T-helper 22 cell (primary cell): ENCODE measurements at places on chromosomes 12 and 14.

DNA sequence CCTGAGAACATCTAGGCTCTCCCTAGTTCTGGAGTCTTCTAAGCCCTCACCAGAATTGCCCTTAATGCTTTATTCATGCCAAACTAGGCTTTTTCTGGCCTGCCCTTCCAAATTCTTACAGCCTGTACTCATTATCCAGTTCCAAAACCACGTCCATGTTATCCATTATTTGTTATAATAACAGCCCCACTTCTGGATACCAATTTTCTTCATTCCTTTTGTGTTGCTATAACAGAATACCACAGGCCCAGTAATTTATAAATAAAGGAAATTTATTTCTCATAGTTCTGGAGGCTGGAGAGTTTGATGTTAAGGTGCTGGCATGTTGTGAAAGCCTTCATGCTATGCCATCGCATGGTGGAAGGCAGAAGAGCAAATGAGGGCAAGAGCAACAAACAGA is 68.0 kb upstream of the AMIGO2 start:
- DNase-seq = no peak

- DNase-seq = no peak
Measured at GRCh38 chr12:121520586-121521086, 60.2 kb downstream of the KDM2B start.

GRCh38 chr12:57112492-57113294 is 1.5 kb upstream of the STAT6 start:
- DNase-seq = no peak

GRCh38 chr12:121237415-121237814 is 27.5 kb downstream of the P2RX4 start:
- no peak for DNase-seq

DNA sequence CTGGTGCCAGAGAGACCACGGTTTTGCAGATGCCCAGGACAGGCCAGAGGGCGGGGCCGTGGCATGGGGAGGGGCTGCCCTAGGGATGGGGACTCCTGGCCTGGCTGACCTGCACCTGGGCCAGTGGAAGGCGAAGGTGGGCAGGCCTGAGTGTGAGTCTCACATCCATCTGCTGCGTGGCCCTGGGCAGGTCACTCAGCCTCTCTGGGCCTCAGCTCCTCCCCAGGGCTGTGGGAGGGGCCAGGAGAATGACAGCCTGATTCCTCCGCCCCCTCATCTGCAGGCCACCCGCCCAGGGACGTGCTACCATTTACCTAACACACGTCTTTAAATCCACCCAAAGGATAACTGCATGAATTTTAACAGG is 90.9 kb downstream of the GALNT9 start:
- no peak for DNase-seq

- DNase-seq = no peak
Measured at GRCh38 chr12:6961695-6962284, 8.7 kb downstream of the PHB2 start.

GRCh38 chr12:7695237-7695560 is 376 bp downstream of the GDF3 start:
- DNase-seq = no peak

- no peak for DNase-seq
Measured at GRCh38 chr14:27090716-27091115, 492.9 kb upstream of the NOVA1 start.

DNA sequence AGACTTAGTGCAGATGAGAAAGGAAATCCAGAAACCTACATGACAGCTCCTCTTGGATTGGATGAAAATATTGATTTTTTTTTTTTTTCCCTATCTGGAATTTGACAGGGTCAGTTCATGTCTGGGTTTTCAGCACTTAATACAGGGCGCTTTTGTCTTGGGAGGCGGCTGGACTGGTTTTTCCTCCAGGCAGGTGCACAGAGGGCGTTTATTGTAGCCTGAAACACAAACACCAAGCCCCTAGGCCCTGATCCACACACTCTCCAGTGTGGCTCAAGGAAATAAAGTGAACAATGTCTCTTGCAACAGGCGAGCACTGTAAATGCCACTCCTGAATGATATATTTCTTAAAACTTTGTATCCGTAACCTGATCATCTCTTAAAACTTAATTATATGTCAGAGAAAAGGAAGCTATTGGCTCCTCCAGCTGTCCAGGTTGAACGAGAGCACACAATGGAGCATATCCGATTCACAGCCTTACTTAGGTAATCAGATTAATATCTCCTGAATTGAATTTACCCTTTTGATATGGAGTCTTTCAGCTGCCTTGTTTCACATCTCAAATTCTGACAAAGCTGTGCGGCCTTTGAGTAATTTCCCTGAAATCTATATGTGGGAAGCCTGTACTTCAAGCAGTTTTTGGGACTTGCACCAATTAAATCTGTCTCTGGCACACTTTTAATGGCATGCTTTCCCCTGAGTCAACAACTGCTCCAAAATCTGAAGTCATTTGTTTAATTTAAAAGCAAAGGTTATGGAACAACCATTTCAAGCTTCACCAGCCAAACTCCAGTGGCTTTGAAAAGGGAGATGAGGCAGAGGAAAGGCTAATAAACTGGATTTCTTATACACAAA is 485.7 kb downstream of the ZFP36L1 start:
- no peak for DNase-seq

DNA sequence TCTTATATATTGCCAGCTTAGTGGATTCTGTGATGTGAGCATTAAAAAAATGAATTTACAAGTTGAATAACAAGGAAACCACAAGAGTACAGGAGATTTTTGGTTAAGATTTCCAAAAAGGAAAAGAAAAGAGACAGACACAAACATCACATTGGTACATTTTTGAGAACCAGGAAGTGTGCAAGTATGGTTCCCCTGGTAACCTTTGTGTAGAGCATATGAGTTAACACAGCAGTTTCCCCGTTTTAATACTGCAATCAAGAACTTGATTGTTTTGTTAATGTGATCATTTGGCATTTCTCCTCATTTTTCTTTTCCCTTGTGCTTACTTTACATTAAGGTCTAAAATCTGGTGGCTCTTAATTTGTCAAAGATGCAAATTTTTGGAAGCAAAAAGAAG is 490.4 kb upstream of the ATP2B1 start:
- no peak for DNase-seq

DNA sequence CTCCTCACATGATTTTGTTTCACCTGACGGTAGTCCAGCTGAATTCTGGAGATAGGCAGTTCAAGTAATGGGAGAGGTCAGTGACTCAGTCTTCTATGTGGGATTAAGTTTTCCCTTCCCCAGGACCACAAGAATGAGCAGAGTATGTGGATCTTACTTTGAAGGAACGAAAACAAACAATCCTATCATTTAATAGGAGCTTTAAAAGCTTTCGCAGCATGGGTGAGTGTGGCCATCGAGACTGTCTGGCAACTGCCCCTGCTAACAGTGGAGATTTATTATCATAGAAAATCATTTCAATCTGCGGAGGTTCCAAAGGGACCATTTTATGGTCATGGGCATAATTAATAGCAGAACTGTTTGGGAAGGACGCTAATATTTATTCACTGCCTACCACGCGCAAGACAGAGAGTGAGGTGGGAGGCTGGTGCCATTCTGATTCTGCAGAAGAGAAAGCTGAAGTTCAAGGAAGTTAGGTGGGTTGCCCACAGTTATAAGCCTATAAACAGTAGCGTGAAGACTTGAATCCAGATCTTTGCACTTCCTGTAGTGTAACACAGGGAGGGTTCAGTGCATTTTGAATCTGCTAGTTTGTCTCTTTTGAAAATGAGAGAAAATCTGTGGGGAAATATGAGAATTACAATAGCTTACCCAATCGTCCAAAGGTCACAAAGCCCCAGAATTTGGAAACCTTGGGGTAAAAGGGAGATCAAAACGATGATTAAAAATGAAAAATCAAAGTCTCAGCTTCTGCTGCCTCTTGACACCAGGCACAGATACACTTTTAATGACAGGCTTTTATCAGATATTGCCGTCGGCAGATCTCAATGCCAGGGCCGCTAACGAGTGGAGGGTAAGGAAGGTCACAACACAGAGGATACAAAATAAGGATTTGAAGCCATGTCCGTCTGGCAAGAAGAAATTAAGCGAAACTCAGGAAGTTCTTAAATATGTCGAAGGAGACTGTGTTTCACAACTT is 209.6 kb downstream of the CRADD start:
- DNase-seq = no peak

- no peak for DNase-seq
Measured at GRCh38 chr12:11596141-11596540, 53.3 kb upstream of the ETV6 start.

GRCh38 chr14:25090256-25090655 is 40.3 kb upstream of the STXBP6 start:
- no peak for DNase-seq

DNA sequence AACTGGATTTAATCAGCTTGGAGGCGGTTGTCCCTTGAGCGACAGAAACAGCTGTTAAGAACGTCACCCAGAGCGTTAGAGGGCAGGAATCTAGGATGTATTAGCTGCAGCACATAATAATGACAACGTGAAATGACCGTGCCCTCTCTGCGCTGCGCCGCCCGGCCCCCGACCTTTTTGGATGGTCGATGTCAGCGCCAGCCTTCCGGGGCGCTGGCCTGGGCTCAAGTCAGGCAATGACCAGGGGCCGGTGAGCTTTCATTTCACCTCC is 427 bp upstream of the TMEM120B start:
- DNase-seq = peak; percentile 1

DNA sequence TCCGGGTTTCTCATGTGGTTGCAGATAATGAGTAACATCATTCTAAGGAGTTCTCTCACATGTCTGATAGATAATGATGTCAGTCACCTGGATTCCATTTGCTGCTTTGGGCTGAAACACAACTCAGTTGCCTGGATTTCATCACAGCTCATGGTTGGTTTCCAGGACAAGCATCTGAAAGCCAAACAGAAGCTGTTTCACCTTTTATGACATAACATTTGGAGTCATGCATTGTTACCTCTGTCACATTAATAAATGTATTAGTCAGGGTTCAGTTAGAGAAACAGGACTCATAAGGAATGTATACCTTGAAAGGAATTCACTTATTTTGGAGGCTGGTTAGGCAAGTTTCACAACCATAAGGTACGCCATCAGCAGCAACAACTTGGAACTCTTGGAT is 251.9 kb upstream of the ATXN7L3B start:
- DNase-seq = no peak
